M059J (cell line): ENCODE measurements at places on chromosomes 6 and 20.
A peak's percentile ranks its signal among the peaks of the same experiment; 100 is the strongest.

GRCh38 chr20:36519944-36520343 is 21.4 kb upstream of the MYL9 start:
- DNase-seq, result no peak

DNA sequence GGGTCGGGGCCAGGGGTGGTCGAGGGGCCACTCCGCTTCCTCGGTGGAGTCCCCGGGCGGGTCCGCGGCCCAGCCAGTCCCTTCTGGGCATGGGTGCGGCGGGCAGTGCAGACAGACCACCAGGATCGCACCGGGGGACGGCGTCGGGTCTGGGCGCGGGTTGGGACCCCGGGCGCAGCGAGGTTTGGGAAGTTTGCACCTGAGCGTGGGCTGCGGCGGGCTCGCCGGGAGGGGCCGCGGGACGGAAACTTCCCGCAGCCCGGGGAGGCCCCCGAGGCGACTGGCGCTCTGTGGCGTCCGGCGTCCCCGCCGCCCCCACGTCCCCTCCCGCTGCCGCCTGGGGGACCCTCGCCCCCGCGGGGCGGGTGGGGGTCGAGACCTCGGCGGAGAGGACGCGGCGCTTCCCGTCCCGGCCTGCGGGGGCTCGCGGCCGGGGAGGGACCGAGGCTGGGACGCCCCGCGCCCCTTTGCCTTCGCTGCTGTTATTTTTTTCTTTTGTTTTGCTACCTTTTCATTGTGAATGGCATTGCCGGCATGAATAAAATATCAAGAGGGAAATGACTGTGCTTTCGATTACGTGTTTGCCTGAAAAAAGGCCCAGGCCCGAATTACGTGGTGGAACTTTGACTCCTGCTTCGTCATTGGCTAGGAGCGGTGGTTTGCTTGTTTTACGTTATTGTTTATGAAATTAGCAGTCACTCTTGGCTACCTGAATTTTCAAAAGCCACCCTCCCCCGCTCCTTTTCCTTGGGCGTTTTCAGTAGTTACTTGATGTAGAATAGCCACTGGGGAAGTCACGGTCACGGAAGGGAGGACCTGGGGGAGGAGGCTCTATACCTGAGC is 703 bp downstream of the SNX9 start:
- DNase-seq, result peak; percentile 78

DNA sequence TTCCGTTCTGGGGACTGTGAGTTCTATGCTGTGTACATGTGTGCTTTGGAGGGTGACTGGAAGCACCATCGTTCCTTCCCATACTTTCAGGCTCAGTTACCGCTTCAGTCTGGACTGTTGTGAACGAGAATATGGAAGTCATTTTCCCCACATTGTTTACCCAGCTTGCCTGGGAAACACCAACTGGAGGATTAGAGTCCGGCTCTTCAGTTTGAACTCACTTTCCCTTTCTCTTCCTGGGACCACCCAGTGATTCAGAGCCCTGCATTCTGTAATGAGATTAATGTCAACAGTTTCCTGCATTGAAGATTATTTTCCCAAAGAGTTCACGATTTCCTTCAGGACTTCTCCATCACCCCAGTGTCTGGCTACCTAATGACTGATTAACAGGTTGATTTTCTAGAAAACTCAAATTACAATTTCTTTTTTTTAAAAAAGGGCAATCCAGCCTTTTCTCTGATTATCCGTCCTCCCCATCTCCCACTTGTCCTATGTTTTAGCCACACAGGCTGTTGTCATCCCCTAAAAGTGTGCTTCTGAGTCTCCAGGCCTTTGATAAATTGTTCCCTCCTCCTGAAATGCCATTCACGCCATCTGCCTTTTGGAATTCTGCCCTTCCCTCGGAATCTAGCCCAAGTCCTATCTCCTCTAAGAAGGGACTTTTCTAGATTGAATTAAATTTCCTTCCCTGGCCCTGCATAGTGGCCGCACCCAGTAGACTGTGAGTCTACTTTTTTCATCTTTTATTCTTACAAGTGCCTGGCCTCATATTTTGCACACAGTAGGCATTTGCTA is 3.3 kb upstream of the TAGAP start:
- no peak for DNase-seq

- no peak for DNase-seq
Measured at GRCh38 chr20:2000285-2000684, 6.4 kb upstream of the PDYN start.

DNA sequence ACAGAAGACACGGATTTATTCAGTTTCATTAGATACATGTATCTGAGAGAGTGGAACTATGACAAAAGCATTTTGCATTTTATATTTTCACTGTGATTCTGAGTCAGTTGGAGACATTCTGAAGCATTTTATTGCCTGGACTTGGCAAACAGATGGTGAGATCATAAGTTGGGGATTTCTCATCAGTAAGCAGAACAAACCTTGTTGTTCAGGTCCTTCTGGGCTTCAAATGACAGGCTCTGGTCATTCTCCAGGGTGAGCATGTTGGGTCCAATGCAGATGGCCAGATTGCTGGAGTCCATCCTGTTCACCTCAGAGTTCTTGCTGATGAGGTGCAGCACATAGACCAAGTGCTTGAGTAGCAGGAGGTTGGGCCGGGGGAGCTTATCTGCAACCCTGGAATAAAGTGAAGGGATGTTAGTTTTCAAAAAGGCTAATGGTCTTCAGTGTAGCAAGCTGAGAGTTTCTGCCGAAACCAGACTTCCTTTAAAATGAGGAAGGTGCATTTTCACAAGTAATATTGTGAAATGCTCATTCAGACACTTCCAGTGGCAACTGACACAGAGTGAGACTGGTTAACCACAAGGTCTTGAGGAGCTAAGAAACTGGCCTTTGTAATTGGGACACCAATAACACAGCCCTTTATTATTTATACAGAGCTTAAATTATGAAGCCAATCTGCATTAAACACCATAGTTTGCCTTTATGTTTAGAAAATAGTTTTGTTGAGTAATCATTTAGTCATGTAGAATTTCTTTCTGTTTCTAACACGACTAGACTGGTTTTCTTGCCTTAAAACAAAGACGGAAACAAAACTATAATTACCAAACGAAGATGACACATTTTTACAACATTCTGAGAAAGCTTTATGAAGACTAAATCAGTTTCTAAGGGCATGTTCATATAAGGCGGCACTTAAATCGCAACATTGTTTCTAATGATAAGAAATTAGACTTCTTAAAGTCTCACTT is 5.6 kb downstream of the TAGAP start:
- peak; percentile 68 for DNase-seq

GRCh38 chr20:13183005-13183404 is 38.1 kb upstream of the ISM1 start:
- DNase-seq, result peak; percentile 17

DNA sequence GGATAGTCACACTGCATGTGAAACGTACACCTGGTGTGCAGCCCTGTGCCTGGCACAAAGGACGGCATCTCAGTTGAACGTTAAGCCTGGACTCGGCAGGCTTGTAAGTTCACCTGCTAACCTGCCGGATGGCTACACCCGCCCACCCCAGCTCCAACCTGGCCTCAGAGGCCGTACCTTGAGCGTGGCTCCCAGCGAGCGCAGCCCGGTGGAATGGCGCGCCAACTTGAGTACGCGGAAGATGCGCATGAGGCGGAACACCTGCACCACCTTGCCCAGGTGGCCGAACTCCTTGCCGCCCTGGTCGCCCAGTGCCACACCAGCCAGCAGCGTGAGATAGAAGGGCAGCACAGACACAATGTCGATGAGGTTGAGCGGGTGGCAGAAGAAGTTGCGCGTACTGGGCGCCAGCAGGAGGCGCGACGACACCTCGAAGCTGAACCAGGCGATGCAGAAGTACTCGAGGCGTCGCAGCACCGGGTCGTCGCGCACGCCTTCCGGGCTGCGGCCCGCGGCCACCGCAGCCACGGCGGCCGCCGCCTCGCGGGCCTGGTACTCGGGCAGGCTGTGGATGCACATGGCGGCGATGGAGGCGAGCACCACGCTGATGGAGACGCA is 3.3 kb downstream of the KCNS1 start:
- DNase-seq, result no peak

DNA sequence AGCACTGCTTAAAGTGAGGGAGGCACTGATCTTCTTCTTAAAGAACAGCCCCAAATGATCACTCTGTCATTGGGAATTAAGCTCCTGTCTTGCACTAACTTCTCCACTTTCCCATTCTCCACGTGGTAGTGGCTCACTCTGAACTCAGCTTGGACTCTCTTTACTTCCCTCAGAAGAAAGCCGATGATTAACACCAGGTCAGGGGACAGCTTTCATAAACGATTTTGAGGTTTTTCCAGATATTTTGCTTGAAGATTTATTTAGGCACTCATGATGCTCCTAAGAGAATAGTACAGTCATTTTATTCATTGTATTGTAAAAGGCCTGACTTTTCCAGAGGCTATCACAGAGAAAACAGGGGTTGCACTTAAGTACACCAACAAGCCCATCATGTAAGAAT is 81.0 kb upstream of the LTV1 start:
- DNase-seq, result no peak

- peak; percentile 84 for DNase-seq
Measured at GRCh38 chr20:1357921-1358671, 29.2 kb upstream of the SDCBP2 start.

DNA sequence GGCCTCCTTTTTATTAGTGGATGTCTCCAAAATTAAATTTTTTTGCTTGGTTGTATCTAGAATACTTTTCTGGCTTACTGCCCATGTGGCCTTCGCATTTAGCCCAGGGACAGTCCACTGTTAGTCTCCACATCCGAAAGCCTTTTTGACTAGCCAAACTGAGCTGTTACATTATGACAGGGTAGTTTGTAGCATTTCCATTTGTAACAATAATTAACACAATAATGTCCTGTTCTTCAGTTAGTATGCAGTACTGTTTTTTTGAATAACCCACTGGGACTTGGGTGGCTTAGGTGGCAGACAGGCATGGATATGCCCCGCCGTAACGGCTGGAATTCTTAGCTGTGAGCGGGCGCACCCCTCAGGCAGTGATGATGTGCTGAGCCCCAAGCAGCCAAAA is 12.7 kb upstream of the BTN3A2 start:
- DNase-seq, result peak; percentile 26

DNA sequence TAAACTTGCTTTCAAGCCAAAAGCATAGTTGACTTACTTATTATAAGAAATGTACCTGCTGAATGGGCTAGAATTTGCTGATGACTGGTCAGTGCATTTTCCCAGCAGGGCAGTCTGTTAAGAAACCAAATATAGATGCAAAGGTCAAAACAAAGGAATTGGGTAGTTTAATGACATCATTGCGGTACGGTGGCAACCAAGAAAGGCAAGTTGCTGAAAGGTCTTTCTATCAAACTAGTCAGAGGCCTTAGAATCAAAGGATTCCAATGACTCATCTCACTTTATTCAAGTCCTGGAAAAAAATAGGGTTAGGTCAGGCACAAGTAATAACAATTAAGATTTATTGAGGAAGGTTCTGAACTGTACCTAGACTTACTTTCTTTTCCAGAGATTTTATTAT is 76.4 kb downstream of the KIZ start:
- peak; percentile 97 for DNase-seq
